Dermis blood vessel endothelial cell (primary cell): ENCODE measurements at places on chromosomes 2 and 18. TPM values are rescaled to one million over a fixed set of nuclear protein-coding genes. Genes with fewer than 3 reads are reported as not detected.

DNA sequence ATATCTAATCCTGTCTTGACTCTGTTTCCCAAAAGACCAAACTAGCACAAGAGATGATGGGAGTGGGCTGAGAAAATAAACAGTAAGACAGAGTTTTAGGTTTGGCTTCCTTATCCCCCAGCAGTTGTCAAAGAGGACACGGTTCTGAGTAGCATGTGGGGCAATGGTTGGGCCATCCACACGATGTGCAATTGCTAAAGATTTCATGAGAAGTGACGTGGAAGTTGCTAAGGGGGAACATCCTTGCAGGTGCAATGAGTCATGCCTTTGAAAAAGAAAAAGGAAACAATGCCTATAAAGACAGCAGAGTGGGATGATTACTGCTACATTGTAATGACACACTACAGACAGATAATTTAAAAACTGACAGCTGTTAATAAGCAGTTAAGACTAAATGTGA lies 1395.8 kb downstream of the LRP1B start:
- DNase-seq, result no peak

DNA sequence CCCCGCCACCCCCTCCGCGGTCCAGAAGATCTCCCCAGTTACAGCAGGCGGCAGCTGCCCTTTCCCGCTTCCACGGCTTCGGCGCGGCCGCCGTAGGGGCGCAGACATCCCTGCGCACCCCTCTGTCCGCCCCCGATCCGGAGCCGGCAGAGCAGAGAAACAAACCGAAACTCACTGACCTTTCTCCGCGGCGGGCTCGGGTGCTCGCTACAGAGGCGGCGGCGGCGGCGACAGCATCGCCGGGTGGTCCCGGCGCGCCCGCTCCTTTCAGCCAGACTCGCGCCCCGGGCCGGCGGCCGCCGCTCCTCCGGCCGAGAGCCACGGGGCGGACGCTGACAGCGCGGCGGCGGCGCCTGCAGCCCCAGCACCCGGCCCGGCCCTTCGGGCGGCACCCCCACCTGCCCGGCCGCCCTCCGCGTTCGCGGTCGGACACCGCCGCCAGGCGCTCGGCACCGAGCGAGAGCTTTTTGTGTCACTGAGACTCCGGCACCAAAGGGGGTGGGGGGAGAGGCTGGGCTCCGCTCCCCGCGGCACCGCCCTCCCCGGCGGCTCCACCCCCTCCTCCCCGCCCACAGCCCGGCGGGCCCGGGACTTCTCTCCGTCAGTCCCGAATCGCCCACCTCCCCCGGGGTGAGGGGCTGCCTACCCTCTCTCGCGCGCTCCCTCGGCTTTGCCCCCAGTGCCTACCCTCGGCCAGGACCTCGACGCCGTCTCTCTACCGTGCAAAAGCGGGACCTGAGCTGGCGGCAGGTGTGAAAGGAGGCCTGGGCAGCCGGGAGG lies 1.4 kb upstream of the RNF152 start:
- peak; percentile 85 for DNase-seq

DNA sequence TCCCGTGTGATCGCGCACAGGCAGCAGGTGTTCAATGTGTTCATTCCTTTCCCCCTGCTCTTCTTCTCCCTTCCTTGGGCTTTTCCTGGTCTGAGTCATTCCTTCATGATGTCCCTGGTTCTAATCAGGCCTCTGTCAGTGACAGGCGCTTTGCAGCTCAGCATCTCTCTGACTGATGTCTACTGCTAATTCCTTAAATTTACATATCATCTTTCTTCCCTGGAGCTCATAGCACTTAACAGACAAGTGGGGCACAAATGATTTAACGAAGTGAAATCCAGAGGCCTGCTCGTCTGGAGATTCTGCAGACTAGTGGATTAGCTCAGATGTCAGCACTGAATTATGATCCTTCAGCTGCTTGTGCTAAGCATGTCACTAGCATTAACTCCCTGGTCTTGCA lies 77.9 kb downstream of the NRP2 start:
- no peak for DNase-seq

GRCh38 chr2:181077128-181077709 lies 96.8 kb downstream of the UBE2E3 start:
- DNase-seq, result peak; percentile 72

DNA sequence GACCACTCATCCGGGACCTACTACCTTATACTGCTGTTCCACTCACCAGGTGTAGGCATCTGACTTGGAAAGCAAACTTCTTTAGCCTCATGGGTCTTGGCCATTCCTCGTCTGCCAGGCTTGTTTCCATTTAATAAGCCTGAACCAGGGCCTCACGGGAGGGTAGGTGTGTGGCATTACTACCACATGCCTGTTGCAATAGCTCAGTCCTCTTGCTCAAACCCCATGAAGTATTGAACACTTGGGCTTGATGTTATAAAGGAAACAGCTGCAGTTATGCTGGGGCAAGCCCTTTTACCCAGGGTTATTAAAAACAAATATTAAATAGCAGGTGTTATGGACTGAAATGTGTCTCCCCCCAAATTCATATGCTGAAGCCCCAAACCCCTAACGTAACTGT lies 21.2 kb downstream of the MRPL44 start:
- DNase-seq, result no peak

DNA sequence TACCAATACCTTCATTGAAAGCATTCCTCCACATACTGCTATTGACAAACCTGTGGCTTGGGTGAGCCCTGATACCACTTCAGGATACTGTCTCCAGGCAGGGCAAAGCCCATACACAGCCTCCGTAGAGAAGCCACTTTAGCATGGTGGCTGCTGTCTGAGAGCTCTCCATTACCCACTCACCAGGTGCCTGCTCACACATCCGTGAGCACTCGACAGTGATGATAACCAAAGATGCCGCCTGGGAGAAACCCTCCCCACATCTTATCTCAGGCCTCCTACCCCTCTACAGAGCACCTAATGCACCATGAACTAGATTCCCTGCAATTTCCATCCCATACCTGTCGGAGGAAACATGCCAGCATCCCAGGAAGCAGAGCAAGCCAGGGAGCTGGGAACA lies 57.6 kb upstream of the KLHL29 start:
- DNase-seq, result no peak

GRCh38 chr2:158586491-158586890 lies 129.7 kb downstream of the PKP4 start:
- DNase-seq, result no peak

GRCh38 chr18:61595615-61596251 lies 262.5 kb downstream of the CDH20 start:
- no peak for DNase-seq

CFAP65 gene
- not detected in 2 replicates for total RNA-seq

PRKCE gene
- total RNA-seq, result 46.5 and 52.8 TPM in 2 replicates

CNGA3 gene
- total RNA-seq, result under 0.01 TPM in 1 of 2 replicates, not detected in the other
